ENCODE measurements at places on chromosomes 4 and X.

DNA sequence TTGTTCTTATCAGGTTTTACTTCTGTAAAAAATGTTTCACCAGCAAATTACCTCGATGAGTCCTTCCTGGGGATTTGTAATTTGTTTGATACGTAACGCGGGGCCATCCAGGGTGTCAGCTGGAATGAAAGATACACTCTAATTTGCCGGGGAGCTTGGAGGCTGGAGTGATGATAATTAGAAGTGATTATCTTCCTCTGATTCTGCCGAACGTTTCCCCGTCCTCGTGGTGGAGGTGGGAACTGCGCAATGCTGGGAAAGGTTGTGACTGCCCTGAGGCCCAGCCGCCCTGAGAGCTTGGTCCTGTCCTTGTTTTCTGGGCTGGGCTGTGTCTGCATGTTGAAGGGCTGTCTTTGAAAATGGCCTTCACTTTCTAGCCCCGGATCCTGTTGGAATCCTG is 48.0 kb downstream of the SORCS2 start:
- no peak for DNase-seq

DNA sequence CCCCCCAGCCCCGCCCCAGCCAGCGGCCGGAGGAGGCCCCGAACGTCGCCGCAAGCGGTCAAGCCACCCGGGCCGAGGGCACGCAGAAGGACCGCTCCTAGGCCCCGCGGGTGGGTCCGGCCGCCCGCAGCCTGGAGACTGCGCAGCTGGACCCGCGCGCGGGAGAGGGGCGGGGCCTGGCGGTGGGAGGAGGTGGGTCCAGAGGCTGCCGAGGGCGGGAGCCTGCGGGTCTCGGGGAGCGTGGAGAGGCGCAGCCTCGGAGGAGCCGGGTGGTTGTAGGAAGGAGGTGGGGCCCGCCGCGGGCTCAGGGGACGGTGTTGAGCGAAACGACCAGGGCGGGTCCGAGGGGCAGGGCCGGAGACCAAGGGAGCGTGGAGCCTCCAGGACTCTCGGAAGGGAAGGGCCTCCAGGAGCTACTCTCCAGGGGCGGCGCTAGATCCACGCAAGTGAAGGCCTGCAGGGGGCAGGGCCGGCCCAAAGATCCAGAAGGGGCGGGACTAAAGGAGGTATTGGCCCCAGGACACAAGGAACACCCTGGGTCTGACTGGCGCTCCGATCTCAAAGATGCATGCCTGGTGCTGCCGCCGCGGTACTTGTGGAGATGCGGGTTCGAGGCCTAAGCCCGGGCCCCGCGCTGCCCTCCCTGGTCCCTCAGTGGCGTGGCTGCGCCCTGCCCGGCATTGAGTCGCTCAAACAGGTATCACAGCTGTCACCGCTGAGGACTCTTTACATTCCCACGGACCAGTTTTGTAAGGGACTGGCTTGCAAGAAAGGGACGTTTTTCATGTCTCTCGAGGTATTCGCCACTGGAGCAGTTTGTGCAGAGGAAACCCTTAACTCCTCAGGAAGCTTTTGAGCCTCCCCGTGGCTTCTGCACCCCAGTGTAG is 5.9 kb downstream of the TIMM17B start:
- DNase-seq: peak; percentile 88

GRCh38 chr4:38804654-38805295 is at the start of gene TLR1:
TSS of gene TLR1 (minus strand) at chr4:38804791. CDS start at chr4:38798831, 5,960 bp downstream.
- DNase-seq: no peak

DNA sequence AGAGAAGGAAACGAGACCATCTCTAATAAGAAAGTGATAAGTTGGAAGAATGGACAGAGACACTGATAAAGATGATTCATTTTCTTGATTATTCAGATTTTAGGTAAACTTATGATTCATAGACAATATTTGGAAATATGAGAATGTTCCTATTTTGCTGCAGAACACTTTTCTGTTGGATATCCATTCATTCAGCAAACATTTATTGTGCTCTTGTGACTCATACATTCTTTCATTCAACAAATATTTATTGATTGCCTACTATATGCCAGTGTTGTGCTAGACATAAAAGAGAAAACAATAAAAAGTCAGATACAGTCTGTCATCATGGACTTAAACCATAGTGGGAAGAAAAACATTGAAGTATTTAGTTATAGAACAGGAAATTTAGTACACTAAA is 1232.0 kb downstream of the STIM2 start:
- DNase-seq: no peak

DNA sequence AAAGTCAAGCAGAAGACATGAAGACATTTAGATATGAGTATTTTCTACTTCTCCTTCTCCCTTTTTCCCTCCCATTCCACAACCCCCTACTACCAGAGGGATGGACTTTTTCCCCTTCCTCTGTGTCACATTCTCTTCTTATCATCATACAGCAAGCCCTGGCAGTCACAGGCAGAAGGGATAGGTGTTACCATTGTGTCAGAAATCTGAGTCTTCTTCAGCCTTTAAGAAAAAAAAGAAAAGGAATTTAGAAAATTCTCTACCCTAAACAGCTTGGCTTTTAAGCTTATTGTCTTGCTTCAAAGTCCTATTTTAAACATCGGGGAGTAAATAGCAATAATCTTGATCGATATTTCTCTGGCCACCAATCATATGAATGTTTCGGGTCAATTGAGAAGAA is 30.9 kb upstream of the ADH1C start:
- DNase-seq: no peak

GRCh38 chr4:8033829-8034528 is 94.3 kb upstream of the AFAP1 start:
- DNase-seq: no peak

DNA sequence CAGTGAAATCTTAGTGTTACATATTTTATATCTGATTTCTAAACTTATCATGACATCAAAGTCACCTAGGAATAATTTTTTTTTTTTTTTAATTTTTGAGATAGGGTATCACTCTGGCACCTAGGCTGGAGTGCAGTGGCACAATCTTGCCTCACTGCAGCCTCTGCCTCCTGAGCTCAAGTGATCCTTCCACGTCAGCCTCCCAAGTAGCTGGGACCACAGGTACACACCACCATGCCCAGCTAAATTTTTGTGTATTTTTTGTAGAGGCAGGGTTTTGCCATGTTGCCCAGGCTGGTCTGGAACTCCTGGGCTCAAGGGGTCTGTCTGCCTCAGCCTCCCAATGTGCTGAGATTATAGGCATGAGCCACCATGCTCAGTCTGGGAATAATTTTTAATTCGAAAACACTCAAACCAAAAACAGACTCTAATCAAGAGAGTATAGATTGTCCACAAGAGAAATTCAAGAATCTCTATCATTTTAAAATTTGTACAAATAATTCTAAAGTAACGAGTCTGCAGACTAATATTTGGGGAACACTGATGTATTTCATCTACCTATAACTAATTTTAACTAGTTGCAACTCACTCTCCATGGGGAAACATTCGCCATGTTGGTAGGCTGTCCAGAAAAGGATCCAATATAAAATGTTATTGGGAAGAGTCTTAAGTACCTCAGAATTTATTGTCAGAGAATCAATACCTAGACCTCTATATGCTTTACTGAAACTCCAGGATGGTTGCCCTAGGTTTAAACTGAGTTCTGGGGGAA is 3.4 kb downstream of the SLC7A11 start:
- DNase-seq: no peak

DNA sequence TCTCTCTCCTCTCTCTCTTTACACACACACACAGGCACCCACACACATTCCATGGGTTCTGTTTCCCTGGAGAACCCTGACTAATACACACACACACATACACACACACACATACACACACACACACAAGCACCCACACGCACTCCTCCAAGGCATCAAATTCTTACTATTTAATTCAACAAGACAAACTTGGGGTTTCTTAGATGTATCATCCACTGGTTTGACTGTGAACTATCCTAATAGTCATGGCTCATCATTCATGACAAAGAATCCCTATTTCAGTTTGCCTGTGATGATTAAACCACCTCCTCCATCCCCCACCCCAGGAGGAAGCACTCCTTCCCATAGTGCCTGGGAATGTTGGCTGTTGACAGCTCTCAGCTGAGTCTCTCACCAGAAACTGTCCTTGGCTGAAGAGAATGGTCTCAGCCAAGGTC is 98.2 kb downstream of the USP46 start:
- no peak for DNase-seq

DNA sequence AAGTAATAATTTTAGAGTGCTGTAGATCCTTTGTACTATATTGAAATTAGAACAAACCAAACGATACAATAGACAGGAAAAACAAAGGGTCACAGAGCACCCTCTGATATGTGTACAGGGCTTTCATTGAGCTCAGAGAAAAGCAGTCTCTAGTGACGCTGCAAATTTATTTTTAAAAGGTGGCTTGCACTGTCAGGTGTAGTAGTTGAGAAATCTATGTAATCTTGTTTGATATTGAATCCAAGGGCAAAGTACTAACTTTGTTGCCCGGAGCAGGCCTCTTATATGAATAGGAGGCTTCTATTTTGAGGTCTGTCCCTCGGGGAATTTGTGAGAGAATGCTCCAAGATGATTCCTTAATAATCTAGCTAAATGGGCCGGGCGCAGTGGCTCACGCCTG is 1755.5 kb downstream of the PCDH7 start:
- no peak for DNase-seq

- no peak for DNase-seq
Measured at GRCh38 chr4:7761720-7762119, 177.9 kb downstream of the AFAP1 start.

DNA sequence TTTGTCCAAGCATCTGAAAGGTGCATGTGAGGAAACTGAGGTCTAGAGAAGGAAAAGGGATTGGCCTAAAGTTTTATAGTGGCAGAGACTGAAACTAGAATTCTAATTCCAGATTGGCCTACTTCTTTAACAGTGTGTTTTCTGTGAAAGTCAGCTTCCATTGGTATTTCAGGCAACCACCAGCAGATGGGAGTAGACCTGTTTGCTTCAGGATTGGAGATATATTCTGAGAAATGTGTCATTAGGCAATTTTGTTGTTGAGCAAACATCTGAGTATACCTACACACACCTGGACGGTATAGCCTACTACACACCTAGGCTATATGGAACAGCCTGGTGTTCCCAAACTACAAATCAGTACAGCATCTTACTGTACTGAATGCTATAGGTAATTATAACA is 207.3 kb upstream of the RADX start:
- DNase-seq: no peak

DNA sequence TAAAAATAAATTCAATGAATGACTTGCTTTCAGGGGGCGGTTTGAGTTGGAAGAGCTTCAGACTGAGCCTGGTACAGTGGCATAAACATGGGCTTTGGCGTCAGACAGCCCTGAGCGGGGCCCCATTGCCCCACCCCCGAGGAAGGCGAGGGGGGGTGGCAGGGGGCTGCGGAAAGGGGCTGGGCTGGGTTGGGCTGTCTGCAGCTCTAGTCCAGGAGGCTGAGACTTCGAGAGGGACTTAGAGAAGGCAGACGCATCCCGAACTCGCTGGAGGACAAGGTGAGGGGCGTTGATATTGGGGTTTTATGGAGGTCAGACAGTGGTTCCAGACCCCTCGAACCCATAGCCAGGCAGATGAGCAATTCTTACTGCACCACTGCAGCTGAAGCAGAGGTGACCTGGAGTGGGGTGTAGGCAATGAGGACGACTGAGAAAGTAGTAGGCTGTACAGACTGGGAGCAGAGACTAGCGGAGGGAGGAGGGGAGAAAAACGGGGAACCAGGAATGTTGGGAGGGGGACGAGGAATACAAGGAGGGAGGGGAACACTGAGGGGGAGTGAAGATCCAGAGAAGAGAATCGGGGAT is at the start of gene MAGED2:
Gene MAGED2 (plus strand): TSS at position 222 of the 585 bp plus-strand sequence. CDS start 1,587 bp downstream, outside the sequence.
- DNase-seq: no peak

- DNase-seq: no peak
Measured at GRCh38 chrX:54920610-54921426, at the start of gene TRO. TSS of gene TRO (plus strand) at chrX:54920824. CDS start at chrX:54922247, 1,423 bp downstream.

DNA sequence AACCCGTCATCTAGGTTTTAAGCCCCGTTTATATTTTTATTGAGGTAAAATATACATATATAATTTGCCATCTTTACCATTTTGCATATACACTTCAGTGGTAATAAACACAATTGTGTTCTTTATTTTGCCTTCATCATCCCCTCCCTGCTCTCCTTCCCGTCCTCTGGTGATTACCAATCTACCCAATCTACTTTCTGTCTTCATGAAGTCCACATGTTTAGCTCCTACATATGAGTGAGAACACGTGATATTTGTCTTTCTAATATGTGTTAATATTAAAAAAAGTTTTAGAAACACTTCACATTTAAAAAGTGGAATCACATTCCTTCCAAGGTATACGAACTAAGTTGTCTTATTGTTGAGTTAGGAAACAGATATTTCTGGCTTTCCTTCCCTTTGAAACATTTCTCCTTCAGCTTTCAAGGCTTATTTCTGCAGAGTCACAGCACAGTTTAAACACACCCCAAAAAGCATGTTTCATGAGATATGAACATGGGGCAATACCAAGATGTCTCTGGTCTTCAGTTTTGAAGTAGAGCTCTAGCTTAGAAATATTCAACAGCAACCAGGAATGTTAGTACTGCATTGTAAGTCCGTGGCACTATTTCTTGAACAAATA is 35.9 kb downstream of the GYPA start:
- DNase-seq: no peak

- DNase-seq: no peak
Measured at GRCh38 chr4:176409627-176410026, 89.9 kb downstream of the SPCS3 start.

DNA sequence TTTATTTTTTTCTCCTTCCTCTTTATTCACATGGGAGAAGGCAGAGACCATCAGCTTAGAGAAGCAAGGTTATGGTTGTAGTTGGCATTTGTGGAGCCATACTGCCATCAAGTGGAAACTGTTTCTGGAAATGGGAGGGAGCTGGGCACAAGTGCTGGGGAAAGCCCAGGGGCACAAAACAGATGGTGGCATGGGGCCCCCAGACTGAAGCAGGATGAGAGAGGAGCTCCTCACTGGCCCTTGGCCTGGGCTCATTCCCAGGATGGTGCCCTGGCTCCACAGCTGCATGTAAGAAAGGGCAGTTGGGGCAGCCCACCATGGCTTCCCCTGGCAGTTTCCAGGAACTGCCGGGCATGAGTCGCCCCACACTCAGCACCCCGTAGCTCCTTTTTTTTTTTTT is 59.2 kb downstream of the NBDY start:
- no peak for DNase-seq

GRCh38 chr4:8589823-8590545 is 2.6 kb upstream of the CPZ start:
- peak; percentile 23 for DNase-seq

- no peak for DNase-seq
Measured at GRCh38 chrX:130299279-130300009, 30.7 kb upstream of the ZNF280C start.

DNA sequence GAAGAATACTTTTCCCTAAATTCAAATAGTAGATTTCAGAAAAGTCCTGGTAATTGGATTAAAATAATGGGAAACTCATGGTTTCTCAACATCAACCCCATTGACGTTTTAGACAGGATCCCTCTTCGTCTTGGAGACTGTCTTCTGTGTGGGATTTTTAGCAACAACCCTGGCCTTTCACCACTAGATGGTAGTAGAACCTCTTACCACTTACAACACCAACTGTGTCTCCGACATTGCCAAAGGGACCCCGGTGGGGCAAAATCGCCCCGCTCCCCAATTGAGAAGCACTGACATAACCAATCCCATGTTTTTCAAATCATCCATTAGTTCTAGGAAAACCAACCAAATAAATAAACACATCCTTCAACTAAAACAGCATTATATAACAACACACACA is 16.9 kb upstream of the ANOS1 start:
- DNase-seq: no peak

Data from RWPE2 (cell line).